Esophagus squamous epithelium (tissue), 5 donors: ENCODE measurements at places on chromosomes 5 and 9. TPM values are rescaled to one million over a fixed set of nuclear protein-coding genes. Genes with fewer than 3 reads are reported as not detected.

HTR1A gene
- total RNA-seq = not detected

TTC16 gene
- not detected for total RNA-seq

PPP1R26 gene
- 8.8 TPM for total RNA-seq

GRCh38 chr5:69152731-69153130, 14.2 kb upstream of the CCNB1 start:
- H3K36me3 ChIP-seq = no peaks in the 10 kb centered on the region
- no peaks in the 10 kb centered on the region for H3K4me1 ChIP-seq
- no peak overlapping the region for H3K27ac ChIP-seq
- H3K4me3 ChIP-seq = no peak overlapping the region
- no peak for DNase-seq

- H3K36me3 ChIP-seq = no peaks in the 10 kb centered on the region
- no peaks in the 10 kb centered on the region for H3K27me3 ChIP-seq
- H3K4me1 ChIP-seq = peaks cover 18% of the 10 kb centered on the region
- no peak overlapping the region for H3K27ac ChIP-seq
- no peak for DNase-seq
Observed at GRCh38 chr9:126474786-126475485, 138.8 kb upstream of the LMX1B start.

DNA sequence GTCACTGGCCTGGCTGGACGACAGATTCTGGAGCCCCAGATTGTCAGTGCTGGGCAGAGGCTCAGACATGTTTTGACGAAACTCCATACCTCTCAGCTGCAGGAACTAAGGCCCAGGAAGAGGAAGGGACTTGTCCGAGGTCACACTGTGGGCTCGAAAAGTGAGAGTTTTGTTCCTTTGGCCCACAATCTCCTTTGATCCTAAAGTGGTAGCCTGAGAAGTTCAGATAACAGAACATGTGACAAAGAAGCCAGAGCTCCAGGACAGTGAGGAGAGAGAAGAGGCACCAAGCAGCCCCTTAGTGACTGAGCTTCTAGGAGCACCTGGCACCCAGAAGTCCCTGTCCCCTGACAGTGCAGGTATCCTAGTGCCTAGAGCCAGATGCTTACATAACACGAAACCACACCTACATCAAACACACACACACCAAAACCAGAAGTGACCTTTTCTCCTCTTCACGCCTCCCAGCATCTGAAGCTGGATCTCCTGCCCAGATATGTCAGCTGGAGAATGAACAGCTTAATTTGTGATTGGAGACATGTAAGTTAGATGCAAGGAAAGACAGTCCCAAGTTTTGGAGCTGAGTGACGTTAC, 88.9 kb downstream of the ADRB2 start:
- DNase-seq = no peak
- H3K36me3 ChIP-seq = no peaks in the 10 kb centered on the region
- peak overlapping the region; percentile 75 for H3K27ac ChIP-seq
- peaks cover 41% of the 10 kb centered on the region for H3K4me1 ChIP-seq
- no peaks in the 10 kb centered on the region for H3K27me3 ChIP-seq
- no peak overlapping the region for H3K4me3 ChIP-seq

DNA sequence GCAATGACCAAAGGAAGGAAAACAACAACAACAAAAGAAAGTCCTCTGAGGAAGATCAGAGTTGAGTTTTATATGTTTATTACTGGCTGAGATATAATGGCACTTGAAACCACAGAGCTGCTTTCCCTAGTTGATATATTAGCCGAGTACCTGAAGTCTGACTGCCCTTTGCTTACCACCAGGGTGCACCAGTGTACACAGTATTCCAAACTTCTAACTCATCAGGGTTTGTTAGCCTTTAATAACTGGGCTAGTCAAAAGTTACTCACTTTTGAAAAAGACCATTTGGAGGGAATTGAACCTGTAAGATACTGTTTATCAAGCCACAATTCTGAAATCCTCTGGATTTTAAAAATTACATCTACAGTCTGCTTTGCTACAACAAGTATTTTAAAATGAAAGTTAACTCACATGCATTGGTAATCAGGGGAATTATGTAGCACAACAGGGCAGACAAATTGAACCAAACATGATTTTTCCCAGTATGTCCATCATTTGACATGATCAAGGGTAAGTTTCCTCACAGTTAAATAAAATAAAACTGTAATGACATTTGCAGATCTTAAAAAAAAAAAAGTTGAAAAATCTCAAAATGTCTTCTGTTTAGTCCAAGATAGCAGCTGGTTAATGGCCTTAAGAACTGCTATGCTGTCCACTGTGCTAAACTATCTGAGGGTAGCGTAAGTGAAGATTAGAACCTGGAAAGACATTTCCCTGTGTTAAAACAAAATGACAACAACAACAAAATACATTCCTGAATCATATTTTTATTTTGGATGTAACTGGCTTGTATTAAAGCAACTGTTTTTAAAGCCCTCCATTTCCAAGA, 57.3 kb upstream of the C6 start:
- no peaks in the 10 kb centered on the region for H3K36me3 ChIP-seq
- no peak overlapping the region for H3K27ac ChIP-seq
- H3K4me1 ChIP-seq = no peaks in the 10 kb centered on the region
- DNase-seq = no peak
- H3K4me3 ChIP-seq = no peak overlapping the region
- H3K27me3 ChIP-seq = no peaks in the 10 kb centered on the region

DNA sequence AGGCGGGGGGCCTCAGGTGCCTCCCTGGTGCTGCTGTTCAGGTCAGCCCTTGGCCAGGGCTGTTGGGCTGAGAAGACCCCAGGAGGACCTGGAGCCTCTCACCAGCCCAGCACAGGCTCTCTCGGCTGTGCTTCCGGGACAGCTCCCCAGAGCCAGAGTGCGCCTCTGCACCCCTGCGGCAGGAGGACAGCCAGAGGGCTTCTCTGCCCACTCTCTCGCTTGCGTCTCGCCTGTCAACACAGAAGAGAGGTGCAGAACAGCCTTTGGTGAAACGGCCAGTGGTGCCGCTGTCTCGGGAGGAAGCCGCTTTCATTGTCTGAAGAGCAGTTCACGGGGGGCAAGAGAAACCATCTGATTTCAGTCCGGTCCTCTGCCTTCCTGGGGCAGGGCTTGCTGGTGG, 3.8 kb upstream of the NACC2 start:
- no peaks in the 10 kb centered on the region for H3K36me3 ChIP-seq
- H3K4me3 ChIP-seq = no peak overlapping the region
- DNase-seq = no peak

GRCh38 chr5:132776938-132777208, 166 bp downstream of the SEPTIN8 start:
- peak overlapping the region; percentile 96 for H3K4me3 ChIP-seq
- H3K27me3 ChIP-seq = no peaks in the 10 kb centered on the region
- peaks cover 57% of the 10 kb centered on the region for H3K4me1 ChIP-seq
- DNase-seq = no peak

DNA sequence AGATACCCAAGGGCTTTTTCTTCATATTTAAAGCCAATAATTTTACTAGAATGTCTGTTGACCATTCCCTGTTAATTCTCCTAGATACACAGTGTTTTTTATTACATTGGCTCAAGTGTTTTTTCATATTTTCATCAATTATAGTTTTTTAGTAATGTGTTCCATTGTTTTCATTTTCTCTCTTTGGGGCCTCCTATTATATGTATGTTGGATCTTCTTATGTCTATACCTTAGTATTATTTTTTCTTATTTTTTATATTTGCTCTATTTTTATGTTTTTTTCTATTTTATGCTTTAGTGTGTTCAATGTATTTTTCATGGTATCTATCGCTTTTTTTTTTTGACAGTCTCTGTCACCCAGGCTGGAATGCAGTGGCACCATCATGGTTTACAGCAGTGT, 7.5 kb downstream of the KIAA1958 start:
- H3K4me3 ChIP-seq = no peak overlapping the region
- no peak for DNase-seq
- H3K27me3 ChIP-seq = no peaks in the 10 kb centered on the region
- no peak overlapping the region for H3K27ac ChIP-seq
- no peaks in the 10 kb centered on the region for H3K4me1 ChIP-seq

DNA sequence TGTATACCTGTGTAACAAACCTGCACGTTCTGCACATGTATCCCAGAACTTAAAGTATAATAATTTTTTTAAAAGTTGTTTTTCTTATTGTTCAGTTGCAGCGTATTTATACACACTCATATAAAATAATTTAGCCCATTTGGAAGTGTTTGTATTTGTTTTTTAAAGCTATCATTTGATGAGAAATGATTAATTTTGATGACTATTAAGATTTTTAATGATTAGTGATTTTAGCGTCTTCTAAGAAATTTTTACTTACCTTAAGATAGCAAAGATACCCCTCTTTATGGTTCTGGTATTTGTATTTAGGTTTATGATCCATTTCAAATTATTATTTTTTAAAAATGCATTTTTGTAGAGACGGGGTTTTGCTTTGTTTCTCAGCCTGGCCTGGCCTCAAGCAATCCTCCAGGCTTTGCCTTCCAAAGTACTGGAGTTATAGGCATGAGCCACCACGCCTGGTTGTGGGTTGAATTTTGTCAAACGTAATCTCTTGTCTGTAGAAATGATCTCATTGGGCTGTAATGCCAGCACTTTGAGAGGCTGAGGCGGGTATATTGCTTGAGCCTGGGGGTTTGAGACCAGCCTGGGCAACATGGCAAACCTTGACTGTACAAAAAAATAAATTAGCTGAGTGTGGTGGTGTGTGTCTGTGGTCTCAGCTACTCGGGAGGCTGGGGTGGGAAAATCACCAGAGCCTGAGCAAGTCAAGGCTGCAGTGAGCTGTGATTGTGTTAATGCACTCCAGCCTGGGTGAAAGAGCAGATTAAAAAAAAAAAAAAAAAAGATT, 26.9 kb downstream of the CSNK1G3 start:
- DNase-seq = no peak
- H3K4me1 ChIP-seq = no peaks in the 10 kb centered on the region
- H3K27ac ChIP-seq = no peak overlapping the region
- no peak overlapping the region for H3K4me3 ChIP-seq
- H3K27me3 ChIP-seq = no peaks in the 10 kb centered on the region

DNA sequence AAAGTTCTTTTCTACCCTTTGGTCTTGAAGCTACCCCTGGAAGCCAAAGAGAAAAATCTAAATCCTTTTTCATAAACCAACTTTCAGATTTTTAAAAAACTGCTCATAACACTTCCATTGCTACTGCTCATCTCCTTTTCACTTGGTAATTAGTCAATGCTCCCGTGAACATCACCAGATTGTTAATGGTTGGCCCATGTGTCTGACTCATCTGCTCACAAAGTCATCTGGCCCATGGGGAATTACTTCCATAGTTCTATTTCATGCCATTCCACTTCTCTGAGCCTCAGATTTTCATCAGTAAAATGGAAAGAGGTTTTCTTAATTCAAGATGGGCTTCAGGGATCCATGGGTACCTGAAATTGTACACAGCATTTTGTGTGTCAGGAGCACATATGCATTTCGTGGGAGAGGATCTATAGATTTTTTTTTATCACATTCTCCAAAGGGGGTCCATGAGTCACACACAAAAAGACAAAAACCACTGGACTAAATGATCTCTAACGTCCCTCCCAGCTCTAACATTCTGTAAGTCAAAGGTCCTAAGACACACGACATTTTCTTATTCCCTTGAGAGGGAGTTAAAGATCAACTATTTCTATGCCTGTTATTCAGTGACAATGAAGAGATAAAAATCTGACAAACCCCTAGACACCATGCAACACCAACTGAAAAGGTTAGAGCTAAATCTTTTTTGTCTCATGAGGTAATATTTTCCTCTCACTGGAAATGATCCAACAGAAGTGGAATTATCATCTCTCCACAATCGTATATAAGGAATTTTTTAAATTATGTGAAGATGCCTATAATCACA, 75.4 kb downstream of the TEX10 start:
- no peaks in the 10 kb centered on the region for H3K36me3 ChIP-seq
- H3K4me1 ChIP-seq = no peaks in the 10 kb centered on the region

DNA sequence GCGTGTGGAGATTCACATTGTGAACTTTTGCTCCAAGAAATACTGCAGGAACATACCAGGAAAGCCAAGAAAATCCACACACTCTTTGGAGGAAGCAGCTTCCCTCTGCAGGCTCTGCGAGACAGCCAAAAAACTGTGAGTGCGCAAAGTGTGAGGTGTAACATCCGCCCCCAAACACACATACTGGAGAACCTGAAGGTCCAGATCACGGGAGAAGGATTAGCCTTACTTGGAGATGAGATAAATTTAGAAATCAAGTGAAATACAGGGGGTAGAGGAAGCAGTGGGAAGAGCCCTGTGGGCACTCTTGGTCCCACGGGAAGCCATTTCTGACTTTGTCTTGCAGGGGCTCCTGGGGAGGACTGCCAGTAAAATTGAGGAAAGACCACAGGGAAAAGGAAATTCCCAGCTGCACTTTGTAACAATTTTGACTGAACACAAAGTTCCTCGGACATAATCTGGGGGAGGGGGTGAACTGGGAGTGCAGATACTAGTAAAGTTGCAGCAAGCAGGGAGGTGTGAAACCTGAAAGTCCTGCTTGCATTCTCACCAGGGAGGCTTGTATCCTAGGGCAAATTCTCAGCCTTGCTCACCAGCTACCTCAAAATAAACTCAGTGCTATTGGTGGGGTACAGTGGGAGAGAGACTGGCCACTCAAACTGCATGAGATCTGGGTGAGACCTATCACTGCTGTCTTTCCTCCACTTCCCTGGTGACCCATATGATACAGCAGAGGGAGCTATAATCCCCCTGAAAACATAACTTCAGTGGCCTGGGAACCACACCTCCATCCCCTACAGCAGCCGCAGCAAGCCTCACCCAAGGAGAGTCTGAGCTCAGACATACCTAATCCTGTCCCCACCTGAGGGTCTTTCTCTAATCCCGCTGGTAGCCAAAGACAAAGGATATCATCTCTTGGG, 109.1 kb downstream of the ALDH1A1 start:
- no peak overlapping the region for H3K4me3 ChIP-seq
- H3K4me1 ChIP-seq = peaks cover 14% of the 10 kb centered on the region
- DNase-seq = no peak
- H3K27ac ChIP-seq = no peak overlapping the region

- H3K4me3 ChIP-seq = no peak overlapping the region
- no peak overlapping the region for H3K27ac ChIP-seq
- peaks cover 98% of the 10 kb centered on the region for H3K36me3 ChIP-seq
- DNase-seq = no peak
Observed at GRCh38 chr5:133980652-133981051, 12.2 kb upstream of the C5orf15 start.
